D341Med (cell line): ENCODE measurements at places on chromosomes 13 and 19.

GRCh38 chr13:42781352-42781751 is at the start of gene FAM216B:
Gene FAM216B, plus strand, starts transcription at chr13:42781584. Its CDS starts 2,484 bp downstream, at chr13:42784068.
- DNase-seq = no peak

GRCh38 chr19:5940260-5941208 is 26.5 kb downstream of the CAPS start:
- DNase-seq = no peak

- DNase-seq = no peak
Measured at GRCh38 chr13:47687577-47687976, 313.5 kb downstream of the SUCLA2 start.

- DNase-seq = no peak
Measured at GRCh38 chr13:90594681-90595080, 752.8 kb upstream of the MIR17HG start.

DNA sequence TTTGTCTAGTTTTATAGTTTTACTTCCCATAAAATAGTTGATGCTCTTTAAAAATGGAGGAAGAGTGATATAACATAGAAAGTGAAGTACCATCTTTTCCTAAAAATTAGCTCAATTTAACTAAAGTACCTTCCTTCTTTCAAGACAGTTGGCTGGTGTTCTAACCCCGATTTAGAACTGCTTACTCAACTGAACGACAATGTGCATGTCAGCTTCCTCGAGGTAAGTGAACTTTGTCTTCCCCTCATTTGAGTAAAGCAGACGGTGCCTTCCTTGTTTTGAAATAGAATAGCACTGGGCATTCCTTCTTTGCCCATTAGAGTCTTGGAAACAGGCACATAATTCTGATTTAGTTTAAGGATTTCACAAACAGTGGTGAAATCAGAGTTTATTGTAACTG is 1519.2 kb downstream of the EFNB2 start:
- no peak for DNase-seq

- DNase-seq = no peak
Measured at GRCh38 chr19:4094291-4094690, 27.6 kb upstream of the ZBTB7A start.

GRCh38 chr19:10769533-10770491 is 51.9 kb downstream of the DNM2 start:
- DNase-seq = peak; percentile 47

DNA sequence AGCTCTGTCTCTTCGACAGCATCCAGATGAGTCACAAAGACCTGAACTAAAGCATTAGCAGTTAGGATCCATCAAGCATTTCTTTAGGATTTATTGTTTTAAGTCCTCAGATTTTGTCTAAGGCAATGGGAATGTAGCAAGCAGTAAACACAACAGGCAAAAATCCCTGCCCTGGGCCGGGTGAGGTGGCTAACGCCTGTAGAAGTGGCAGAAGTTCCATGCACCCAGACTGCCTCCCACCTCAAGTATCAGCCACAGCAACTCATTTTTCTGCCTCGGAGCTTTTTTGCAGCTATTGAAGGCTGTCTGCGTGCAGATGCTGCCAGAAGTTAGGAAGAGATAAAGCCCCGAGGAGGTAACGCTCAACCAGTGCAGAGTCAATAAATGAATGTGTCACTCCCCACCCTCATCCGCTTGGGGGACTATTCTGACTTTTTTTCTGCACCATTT is 47.1 kb upstream of the MRI1 start:
- DNase-seq = no peak

GRCh38 chr13:41354416-41354815 is 43.3 kb downstream of the NAA16 start:
- no peak for DNase-seq

- no peak for DNase-seq
Measured at GRCh38 chr13:73337532-73337931, 278.7 kb downstream of the KLF5 start.

- no peak for DNase-seq
Measured at GRCh38 chr19:40805258-40805868, 6.4 kb downstream of the EGLN2 start.

DNA sequence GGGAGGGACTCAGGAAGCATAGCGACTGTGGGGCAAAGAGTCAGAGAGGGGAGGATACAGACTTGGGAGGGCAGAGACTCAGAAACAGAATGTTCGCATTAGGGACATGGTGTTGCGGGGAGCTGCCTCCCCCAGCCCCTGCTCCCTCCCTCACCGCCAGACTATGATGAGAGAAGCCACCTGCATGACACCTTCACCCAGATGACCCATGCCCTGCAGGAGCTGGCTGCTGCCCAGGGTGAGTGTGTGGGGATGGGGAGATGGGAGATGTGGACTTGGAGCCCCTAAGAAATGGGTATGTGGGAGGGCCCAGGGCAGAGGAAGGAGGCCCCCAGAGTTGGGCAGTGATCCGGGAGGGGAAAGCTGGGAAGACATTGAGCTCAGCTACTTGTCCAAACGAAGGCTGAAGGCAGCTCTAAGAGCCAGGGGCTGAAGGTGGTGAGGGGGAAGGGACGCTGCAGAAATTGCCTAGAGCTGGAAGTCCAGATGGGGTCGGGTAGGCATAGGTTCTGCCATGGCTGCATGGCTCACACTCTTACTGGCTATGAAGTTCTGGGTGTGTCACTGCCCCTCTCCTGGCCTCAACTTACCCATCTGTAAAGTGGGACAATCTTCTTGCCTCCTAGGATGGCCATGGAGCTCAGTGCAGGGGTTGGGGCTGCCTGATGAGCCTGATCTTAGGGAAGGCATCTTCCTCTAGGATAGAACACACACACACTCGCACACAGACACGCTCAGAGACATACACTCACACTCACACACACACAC is 1.4 kb downstream of the SPACA6 start:
- DNase-seq = no peak

GRCh38 chr13:108212886-108213285 is 2.5 kb downstream of the LIG4 start:
- no peak for DNase-seq

- no peak for DNase-seq
Measured at GRCh38 chr13:35979361-35979951, 151.7 kb downstream of the DCLK1 start.

DNA sequence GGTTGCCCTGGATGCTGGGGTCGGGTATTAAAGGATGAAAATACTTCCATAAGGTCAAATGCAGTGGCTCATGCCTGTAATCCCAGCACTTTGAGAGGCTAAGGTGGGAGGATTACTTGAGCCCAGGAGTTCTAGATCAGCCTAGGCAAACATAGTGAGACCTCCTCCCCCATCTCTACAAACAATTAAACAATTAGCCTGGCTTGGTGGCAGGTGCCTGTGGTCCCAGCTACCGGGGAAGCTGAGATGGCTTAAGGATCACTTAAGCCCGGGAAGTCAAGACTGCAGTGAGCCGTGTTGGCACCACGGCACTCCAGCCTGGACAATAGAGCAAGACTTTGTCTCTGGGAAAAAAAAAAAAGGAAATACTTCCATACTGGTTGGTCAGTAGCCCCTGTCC is 1.5 kb downstream of the KLK11 start:
- DNase-seq = no peak

- DNase-seq = no peak
Measured at GRCh38 chr13:109707742-109708617, 78.4 kb downstream of the IRS2 start.

DNA sequence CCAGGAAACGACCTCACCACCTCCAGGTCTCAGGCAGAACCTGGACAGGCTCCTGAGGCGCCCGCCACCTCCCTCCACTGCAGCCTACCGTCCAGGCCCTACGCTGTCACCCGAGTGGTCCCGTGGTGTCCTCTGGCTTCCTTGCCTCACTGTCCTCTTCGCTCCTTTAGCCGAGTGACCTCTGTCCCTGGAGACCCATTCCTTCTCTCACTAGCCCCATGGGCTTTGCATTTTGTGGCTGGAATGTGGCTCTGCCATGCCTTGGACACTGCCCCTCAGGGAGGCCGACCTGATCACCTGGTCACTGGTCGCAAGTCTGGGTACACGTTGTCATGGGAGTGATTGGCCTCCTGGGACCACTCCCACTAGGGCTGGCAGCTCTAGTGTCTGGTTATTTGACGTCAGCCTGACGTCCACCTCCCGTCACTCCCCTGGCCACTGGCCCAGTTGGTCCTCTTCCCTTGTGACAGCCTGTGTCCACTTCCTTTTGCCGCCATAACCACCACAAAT is 17.9 kb downstream of the SLC25A42 start:
- DNase-seq = no peak

GRCh38 chr13:105625691-105626090 is 909.8 kb downstream of the EFNB2 start:
- DNase-seq = no peak

GRCh38 chr13:95512424-95512823 is 40.1 kb upstream of the CLDN10 start:
- no peak for DNase-seq
